ENCODE measurements at places on chromosomes 1 and 21.
A peak's percentile ranks its signal among the peaks of the same experiment; 100 is the strongest.

DNA sequence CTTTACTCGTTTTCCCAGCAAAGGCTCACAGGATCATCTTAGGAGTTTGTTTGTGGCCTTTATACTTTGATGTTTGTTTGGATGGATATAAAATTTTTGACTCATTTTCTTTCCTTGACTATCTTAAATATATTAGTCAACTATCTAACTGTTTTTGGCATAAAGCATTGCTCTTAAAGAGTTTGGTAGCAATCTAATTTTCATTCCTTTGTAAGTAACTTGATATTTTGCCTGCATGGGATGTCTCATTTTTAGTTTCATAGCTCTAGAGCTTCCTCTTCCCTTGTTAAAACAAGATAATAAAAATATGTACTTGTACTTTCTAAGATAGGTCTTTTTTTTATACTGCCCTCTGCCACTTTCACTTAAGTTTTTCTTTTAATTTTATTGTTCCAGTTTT, 161.9 kb downstream of the MAGI3 start:
- DNase-seq: no peak

DNA sequence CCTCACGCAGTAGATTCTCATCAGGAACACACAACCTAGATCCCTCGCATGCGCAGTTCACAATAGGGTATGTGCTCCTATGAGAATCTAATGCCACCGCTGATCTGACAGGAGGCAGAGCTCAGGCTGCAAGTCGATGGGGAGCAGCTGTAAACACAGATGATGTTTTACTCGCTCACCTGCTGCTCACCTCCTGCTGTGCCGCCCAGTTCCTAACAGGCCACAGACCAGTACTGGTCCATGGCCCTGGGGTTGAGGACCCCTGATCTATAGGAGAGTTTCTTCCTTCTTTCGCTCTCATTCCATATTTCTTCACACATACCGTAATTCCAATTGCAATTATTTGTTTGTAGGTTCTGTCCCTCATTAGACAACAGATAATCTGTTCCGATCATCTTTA, 103.4 kb downstream of the CLEC20A start:
- DNase-seq: no peak

GRCh38 chr21:34343347-34343746, 20.5 kb upstream of the KCNE2 start:
- no peak for DNase-seq

GRCh38 chr1:40772146-40772955, 11.2 kb upstream of the KCNQ4 start:
- DNase-seq: no peak

DNA sequence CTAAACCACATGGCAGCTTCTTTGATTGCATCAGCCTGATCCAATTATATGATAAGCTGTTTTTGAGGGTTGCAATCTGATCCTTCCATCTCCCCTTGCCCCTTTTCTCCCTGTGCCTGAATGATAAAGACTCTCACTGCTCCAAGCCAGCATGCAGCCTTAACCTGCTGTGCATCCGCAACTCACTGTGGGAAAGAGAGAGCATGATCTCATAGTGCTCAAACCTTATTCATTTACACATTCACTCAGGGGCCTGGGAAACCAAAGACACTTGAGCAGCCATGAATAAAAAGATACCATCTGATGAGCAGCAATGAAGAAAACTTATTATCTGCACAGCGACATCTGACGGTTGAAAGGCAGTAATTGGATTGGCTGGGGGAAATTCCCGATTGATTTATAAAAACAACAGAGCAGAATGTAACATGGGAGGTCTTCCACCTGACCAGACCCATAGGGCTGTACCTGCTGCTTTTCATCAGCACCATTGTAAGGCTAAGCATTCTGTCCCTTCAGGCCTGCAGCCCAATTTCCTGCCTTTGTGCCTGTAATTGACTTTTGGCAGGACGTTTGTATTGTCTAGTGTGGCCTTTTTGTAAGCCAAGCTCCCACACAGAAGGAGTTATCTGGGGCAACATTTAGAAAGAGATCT, 62.5 kb downstream of the KIAA0040 start:
- no peak for DNase-seq

- DNase-seq: no peak
Measured at GRCh38 chr21:33490991-33491372, 534 bp downstream of the DNAJC28 start.

- DNase-seq: no peak
Measured at GRCh38 chr1:4253935-4254334, 353.9 kb upstream of the C1orf174 start.

- no peak for DNase-seq
Measured at GRCh38 chr21:16195538-16195910, 465.7 kb downstream of the USP25 start.

GRCh38 chr1:150176593-150176992, 26.9 kb downstream of the PLEKHO1 start:
- DNase-seq: no peak

DNA sequence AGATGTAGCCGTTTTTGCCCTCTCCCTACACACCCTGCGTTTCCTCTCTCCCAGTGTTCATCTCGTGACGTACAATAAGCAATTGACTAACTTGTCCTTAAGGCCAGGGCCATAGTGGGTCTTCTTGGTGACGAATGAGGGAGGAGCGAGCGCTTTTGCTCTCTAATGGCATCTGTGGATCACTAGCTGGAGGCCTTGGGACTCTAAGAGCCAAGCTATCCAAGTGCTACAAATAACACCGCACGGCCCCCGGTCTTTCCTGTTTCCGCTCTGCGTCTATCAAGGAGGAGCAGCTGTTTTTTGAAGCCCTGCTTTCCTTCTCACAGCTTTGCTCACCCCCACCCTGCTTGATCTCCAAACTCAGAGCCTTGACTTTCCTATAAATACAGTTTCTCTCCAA, 25.2 kb downstream of the EVA1C start:
- DNase-seq: no peak

DNA sequence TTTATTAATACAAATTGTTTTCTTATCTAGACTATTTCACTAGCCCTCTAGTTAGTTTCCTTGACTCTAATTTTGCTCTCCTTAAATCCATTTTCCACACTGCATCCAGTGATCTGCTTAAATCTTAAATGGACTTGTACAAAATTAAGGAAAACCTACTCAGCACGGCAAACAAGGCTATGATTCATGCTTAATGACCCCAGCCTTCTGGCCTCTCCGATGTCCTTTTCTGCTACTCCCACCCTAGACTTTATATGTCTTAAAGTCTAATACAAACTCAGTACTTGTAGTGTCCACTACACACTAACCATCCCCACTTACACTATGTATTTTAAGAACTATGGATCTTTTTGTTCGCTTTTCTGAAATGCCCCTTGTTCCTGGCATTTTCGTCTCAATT, 2.2 kb downstream of the TMED5 start:
- no peak for DNase-seq

- no peak for DNase-seq
Measured at GRCh38 chr1:83918688-83919285, 80.1 kb downstream of the TTLL7 start.

DNA sequence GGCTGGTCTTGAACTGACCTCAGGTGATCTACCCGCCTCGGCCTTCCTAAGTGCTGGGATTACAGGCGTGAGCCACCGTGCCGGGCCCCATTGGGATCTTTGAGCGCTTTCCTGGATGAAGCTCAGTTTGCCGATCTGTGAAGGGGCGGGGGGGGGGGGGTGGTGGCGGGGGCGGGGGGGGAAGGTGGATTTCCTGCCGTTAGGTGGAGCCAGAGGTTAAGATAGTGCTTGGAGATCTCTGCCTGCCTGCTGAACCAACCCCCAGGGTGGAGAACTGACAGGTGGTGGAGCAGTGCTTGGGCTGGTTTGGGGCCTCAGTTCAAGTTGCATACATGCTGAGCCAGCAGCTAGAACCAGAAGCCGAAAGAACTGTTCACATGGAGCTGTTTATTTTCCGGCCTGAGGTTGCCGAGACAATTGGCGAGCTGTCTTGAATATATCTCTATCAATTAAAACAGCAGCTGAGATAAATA, 1.7 kb downstream of the TMCC2 start:
- peak; percentile 60 for DNase-seq

- DNase-seq: no peak
Measured at GRCh38 chr1:20281801-20282200, 8.9 kb upstream of the VWA5B1 start.

DNA sequence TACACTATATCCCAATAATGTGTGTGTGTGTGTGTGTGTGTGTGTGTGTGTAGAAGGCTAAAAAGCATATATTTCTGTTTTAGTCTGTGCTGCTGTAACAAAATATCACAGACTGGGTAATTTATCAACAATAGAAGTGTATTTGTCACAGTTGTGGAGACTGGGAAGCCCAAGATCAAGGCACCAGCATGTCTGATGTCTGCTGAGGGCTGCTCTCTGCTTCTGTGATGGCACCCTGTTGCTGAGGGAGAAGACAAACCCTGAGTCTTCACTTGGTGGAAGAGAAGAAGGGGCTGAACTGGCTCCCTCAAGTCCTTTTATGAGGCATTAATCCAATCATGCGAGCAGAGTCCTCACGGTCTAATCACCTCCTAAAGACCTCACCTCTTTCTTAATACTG, 23.0 kb upstream of the RAB4A start:
- DNase-seq: no peak

GRCh38 chr1:218874313-218874712, 299.4 kb upstream of the LYPLAL1 start:
- no peak for DNase-seq

- DNase-seq: no peak
Measured at GRCh38 chr1:192161976-192162375, 3.7 kb downstream of the RGS18 start.

DNA sequence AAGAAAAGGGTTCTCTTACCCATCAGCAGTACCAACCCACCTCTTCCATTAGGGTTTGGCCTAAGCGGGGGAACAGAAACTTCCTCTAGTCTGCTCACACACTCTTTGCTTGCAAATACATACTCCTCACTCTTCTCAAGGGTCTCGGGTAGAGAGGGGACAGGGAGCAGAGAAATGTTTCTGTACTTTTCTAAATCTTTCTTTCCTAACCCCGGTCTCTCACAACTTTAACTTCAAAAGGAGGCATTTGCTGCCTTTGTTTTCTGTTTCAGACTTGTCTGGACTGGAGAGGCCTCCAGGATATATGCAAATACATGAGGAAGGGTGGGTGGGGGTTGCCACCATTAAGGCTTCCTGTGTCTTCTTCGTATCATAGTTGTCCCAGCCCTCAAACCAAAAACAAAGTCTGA, 10.5 kb upstream of the LAX1 start:
- DNase-seq: peak; percentile 27

- DNase-seq: no peak
Measured at GRCh38 chr1:179921981-179922872, 32.4 kb upstream of the CEP350 start.

DNA sequence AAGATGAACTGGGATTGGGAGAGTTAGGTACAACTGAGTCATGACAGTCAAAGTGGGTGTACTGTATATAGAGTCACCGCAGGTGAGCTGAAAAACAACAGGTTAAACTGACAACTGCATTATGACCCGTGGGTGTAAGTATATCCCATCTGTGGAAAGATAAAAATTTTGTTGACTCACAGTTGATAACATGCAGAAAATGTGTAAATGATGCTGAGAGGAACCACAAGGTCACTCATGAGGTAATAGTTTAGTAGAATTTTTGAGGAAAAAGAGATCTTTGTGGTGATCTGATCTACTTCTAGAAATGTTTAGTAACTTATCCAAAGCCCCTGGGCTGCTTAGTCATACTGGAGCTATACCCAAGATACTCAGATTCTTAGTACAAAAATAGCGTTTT, 838 bp downstream of the OR2C3 start:
- DNase-seq: no peak

GRCh38 chr1:83318366-83318765, 680.6 kb downstream of the TTLL7 start:
- DNase-seq: no peak

- no peak for DNase-seq
Measured at GRCh38 chr1:221240690-221241089, 361.4 kb downstream of the HLX start.

DNA sequence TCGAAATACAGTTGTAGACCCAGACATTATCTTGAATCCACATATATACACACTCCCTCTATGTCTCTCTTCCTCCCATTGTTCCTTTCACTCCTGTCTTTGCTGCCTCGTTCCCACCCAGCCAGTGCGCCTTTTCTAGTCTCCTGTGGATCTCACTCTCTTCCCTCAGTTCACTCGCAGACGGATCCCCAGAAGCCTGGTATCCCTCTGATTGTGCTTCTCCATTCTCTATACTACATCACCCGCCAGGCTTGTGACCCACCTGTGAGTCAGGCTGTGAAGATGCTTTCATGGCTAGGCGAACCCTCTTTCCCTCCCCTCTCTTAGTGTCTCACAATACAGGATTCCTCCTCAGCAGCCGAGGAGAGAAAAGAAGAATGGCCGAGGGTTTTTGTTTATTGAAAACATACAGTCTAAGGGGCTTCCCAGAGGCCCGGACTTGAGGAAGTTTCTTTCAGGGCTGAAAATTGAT, 1.5 kb downstream of the HCN3 start:
- DNase-seq: no peak

- DNase-seq: no peak
Measured at GRCh38 chr1:9849691-9850441, 26.1 kb upstream of the CLSTN1 start.

GRCh38 chr1:91697416-91697815, 188.5 kb downstream of the TGFBR3 start:
- peak; percentile 34 for DNase-seq

- no peak for DNase-seq
Measured at GRCh38 chr1:72892461-72892860, 610.1 kb upstream of the NEGR1 start.

DNA sequence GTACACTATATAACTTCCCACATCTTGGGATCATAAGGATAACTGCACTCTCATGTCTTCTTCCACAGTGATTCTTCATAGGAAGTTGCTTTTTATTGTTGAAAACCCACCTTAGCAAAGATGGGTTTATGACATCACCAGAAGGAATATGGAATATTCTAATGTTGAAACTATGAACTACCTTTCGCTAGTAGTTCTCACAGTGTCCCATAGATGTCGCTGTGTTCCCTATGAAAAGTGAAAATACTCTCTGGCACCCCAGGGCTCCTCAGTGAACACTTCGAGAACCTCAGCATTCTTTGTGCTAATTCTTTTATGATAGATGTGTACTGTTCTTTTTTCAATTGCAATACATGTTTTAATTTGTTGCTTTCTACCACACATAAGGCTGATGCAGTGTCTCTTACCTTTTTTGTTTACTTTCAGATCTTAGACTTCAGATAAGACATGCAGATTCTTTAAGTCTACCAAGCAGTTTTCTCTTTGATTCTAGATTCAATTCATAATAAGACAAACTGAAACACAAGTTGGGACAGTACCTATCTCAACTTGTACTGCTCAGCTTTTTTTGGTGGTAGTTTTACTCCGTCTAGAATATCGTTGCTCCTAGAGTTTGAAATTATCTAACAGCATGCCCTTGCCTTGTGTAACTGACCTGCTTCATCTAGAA, 90.8 kb downstream of the GTF2B start:
- DNase-seq: peak; percentile 4
